Keratinocyte (primary cell): ENCODE measurements at places on chromosomes 16 and 17. TPM values are rescaled to one million over a fixed set of nuclear protein-coding genes. Genes with fewer than 3 reads are reported as not detected.

DNA sequence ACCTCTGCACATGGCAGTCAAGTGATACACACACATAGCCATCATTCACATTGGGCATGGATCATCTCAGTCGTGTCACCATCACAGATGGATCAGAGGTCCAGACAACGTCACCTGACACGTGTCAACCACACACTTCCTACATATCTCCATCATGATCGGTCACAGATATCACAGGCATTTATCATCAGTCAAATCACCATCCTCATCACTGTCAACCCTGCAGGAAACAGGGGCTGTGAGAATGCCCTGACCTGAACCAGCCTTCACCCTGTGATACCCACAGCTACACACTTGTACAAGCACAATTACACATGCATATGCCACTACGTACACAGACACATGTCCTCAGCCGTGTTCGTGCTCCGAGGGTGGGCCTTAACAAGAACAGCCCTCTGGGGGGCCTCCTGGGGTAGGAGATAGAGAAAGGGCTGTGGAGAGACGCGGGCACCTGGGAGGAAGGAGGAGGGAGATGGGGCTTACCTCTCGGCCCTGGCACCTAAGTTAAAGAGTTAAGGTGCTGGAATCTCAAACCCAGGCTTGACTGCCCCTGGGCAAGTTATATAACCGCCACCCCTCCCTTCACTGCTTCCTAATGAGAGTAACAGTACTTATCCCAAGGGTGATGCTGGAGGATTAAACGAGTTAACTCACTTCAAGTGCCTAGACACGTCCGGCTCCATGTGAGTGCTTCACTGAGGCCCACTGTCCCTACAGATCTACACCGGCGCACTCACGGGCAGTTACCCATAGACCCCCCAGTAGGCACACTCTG lies 1.1 kb downstream of the SLC12A4 start:
- peak overlapping the region; percentile 73 for H3K4me3 ChIP-seq
- peak overlapping the region; percentile 89 for H3K27ac ChIP-seq
- H3K4me1 ChIP-seq: peaks cover 56% of the 10 kb centered on the region
- peaks cover 24% of the 10 kb centered on the region for H3K36me3 ChIP-seq
- no peaks in the 10 kb centered on the region for H3K27me3 ChIP-seq

- no peak overlapping the region for H3K4me3 ChIP-seq
- H3K36me3 ChIP-seq: no peaks in the 10 kb centered on the region
- peaks cover 45% of the 10 kb centered on the region for H3K27me3 ChIP-seq
- H3K27ac ChIP-seq: no peak overlapping the region
- H3K4me1 ChIP-seq: no peaks in the 10 kb centered on the region
- no peak for DNase-seq
Observed at GRCh38 chr17:77914385-77915254, 43.9 kb upstream of the TNRC6C start.

- H3K27ac ChIP-seq: peak overlapping the region; percentile 70
- H3K27me3 ChIP-seq: no peaks in the 10 kb centered on the region
- H3K36me3 ChIP-seq: no peaks in the 10 kb centered on the region
- DNase-seq: peak; percentile 98
Observed at GRCh38 chr17:35433075-35433894, 985 bp upstream of the SLFN12 start.

- H3K4me1 ChIP-seq: peaks cover 52% of the 10 kb centered on the region
- no peaks in the 10 kb centered on the region for H3K27me3 ChIP-seq
- DNase-seq: peak; percentile 97
- peak overlapping the region; percentile 62 for H3K4me3 ChIP-seq
- H3K36me3 ChIP-seq: no peaks in the 10 kb centered on the region
Observed at GRCh38 chr16:56607109-56607618, 1.2 kb upstream of the MT2A start.

- peaks cover 17% of the 10 kb centered on the region for H3K4me1 ChIP-seq
- DNase-seq: no peak
- H3K4me3 ChIP-seq: peak overlapping the region; percentile 19
- peaks cover 55% of the 10 kb centered on the region for H3K27me3 ChIP-seq
- no peak overlapping the region for H3K27ac ChIP-seq
Observed at GRCh38 chr17:76540381-76541300, 797 bp downstream of the PRCD start.

Gene ITGB3
- not detected in 3 replicates for polyA plus RNA-seq

Gene CMIP
- polyA plus RNA-seq: 4.6 to 18.7 TPM (median 5.0 TPM) in 3 replicates
